ENCODE measurements at places on chromosomes 2 and 18.

- DNase-seq, result no peak
- H3K27ac ChIP-seq, result no peak overlapping the region
- no peaks in the 10 kb centered on the region for H3K4me1 ChIP-seq
Observed at GRCh38 chr2:224716921-224717320, 756 bp upstream of the CCDC195 start.

GRCh38 chr2:197455428-197455827 is 2.1 kb downstream of the COQ10B start:
- no peaks in the 10 kb centered on the region for H3K36me3 ChIP-seq
- no peak for DNase-seq
- no peak overlapping the region for H3K27ac ChIP-seq

- H3K27me3 ChIP-seq, result no peaks in the 10 kb centered on the region
- no peak overlapping the region for H3K4me3 ChIP-seq
- H3K27ac ChIP-seq, result no peak overlapping the region
- H3K4me1 ChIP-seq, result peaks cover 52% of the 10 kb centered on the region
Observed at GRCh38 chr2:28326881-28327505, 65.7 kb upstream of the FOSL2 start.

DNA sequence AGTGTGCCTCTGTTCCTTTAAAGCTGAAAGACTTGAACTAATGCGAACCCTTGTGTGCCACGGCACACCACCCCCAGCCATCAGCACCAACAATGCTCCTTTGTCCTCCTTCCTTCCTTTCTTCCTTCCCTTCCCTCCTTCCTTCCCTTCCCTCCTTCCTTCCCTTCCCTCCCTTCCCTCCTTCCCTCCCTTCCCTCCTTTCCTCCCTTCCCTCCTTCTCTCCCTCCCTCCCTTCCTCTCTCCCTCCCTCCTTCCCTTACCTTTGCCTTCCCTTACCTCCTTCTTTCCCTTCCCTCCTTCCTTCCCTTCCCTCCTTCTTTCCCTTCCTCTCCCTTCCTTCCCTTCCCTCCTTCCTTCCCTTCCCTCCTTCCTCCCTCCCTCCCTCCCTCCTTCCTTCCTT is 208.3 kb upstream of the PXDN start:
- DNase-seq, result no peak
- H3K27me3 ChIP-seq, result no peaks in the 10 kb centered on the region
- H3K4me3 ChIP-seq, result no peak overlapping the region
- H3K4me1 ChIP-seq, result no peaks in the 10 kb centered on the region
- H3K36me3 ChIP-seq, result no peaks in the 10 kb centered on the region
- H3K27ac ChIP-seq, result no peak overlapping the region

DNA sequence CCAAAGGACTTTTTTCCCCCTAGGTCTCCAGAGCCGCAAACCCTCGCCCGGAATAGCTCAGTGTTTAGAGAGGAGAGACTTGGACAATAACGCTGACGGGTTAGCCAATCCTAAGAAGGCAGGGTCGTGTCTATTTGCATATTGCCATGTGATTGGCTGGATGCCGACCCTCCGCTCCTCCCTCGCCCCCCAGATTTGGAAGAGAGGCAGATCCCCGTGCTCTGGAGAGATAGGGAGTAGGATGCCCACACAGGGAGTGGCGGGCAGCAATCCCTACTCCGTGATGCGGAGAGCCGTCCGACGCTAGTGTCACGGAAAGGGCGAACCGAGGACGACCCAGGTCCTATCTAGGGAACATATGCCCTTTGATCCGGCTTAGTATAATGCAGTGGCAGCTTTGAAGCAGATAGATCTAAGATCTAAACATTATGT is 1.4 kb downstream of the WNT6 start:
- peaks cover 12% of the 10 kb centered on the region for H3K4me1 ChIP-seq
- H3K36me3 ChIP-seq, result no peaks in the 10 kb centered on the region
- H3K4me3 ChIP-seq, result no peak overlapping the region
- H3K27me3 ChIP-seq, result peaks cover 45% of the 10 kb centered on the region
- no peak overlapping the region for H3K27ac ChIP-seq
- DNase-seq, result no peak

- H3K4me1 ChIP-seq, result peaks cover 28% of the 10 kb centered on the region
- H3K27me3 ChIP-seq, result no peaks in the 10 kb centered on the region
- no peaks in the 10 kb centered on the region for H3K36me3 ChIP-seq
- no peak overlapping the region for H3K4me3 ChIP-seq
Observed at GRCh38 chr2:6945087-6945813, 28.0 kb downstream of the RNF144A start.

DNA sequence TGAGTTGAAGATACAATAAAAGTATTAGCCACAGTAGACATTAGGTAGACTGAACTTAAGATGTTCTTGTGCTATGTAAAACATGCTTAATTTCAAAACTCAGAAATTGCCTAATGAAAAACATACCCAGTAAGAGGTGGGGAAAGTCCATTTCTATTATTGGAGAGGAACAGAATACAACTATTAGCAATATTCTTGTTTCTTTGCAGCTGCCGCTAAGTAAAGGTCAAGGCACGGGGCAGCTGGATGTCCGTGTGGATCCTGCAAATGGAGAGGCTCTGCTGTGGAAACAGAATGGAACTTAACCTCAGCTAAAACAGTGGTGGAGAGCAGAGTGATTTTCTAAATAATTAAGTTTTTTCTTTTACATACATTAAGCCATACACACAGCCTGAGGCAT is 139.2 kb upstream of the ARHGAP28 start:
- H3K27ac ChIP-seq, result no peak overlapping the region
- no peak overlapping the region for H3K4me3 ChIP-seq
- no peak for DNase-seq

DNA sequence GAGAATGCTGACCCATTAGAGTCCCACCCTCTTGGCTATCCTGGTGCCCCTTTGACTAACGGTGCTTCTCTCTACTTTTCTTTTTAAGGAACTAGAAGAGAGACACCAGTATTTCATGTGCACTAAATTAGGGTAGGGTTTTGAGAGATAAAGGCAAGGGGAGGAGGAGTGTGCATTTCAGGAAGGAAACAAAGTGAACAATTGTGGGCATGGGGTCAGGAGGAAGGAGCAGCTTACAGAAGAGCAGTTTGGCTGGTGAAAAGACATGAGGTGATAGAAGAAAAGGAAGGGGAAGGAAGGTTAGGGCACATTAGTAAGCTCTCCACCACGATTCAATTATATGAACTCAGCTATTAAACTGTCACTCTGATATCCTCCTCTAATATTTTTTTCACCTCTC is 105.8 kb upstream of the CTAGE1 start:
- no peak overlapping the region for H3K27ac ChIP-seq
- no peaks in the 10 kb centered on the region for H3K27me3 ChIP-seq
- H3K4me3 ChIP-seq, result no peak overlapping the region

DNA sequence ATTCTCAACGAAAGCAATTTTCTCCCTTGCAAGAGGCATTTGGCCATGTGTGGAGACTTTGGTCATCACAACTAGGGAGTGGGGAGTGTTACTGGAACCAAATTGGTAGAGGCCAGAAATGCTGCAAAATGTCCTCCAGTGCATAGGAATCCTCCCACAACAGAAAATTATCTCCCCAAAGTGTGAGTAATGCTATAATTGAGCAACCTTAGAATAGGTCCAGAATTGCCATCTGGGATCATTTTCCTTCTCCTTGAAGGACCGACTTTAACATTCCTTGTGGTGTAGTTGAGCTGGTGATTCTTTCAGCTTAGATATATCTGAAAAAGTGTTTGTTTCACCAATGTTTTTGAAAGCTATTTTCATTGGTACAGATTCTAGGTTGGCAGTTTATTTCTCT is 111.2 kb upstream of the SMIM21 start:
- H3K4me3 ChIP-seq, result no peak overlapping the region
- no peak overlapping the region for H3K27ac ChIP-seq
- no peaks in the 10 kb centered on the region for H3K27me3 ChIP-seq

DNA sequence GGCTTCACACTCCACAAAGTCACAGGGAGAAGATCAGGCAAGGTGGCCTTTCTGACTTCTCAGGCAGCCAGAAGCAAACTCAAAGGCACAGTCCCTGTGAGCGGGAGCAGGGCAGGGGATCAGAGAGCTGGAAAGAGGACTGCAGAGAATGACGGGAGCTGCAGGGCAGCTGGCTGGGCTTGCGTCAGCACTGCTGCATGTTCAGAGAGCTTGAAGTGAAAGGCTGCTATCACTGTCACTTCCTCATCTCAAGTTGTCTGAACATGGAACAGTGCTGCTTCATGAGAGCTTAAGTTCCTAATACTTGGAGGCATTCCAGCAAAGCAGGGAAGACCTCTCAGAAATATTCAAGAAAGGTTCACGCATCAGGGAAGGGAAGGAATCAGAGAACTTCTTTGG is 20.4 kb downstream of the TGFBRAP1 start:
- no peaks in the 10 kb centered on the region for H3K27me3 ChIP-seq
- H3K4me1 ChIP-seq, result no peaks in the 10 kb centered on the region
- peaks cover 16% of the 10 kb centered on the region for H3K36me3 ChIP-seq
- no peak overlapping the region for H3K27ac ChIP-seq
- DNase-seq, result no peak

GRCh38 chr2:144268036-144268678 is 251.8 kb downstream of the ZEB2 start:
- H3K27ac ChIP-seq, result peak overlapping the region; percentile 29
- peaks cover 14% of the 10 kb centered on the region for H3K4me1 ChIP-seq
- H3K36me3 ChIP-seq, result no peaks in the 10 kb centered on the region
- no peak for DNase-seq

DNA sequence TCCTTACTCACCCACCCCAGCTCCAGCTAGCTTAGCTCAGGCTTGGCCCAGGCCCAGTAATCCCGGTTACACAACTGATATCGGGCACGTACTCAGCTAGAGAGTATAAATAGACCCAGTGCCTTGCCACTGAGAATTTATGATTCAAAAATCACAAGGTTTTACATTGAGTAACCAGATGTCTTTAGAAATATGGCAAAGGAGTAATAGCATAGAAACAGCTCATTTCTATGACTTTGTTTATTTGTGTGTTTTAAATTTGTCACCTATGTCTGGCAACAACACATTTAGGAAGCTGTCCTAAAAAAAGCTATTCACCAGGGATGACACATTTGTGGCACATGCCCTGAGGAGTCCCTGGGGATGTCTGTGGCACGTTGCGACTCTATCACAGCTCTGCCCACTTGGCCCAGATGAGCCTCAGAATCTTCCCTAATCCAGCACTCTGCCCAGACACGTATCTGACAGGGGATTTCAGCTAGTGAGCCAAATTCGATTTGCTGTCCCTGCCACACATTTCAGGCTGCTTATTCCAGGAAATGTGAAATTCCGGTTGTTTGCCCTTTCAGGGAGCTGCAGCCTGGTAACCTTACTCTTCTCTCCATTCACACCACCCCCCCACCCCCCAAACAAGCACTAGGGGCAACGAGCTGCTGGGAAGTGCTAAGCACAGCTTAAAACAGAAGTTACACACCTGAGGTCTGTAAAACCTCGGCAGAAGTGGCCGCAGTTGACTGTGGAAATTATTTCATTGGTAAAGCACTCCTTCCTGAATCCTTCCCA is 85.4 kb upstream of the ZCCHC2 start:
- peak overlapping the region; percentile 86 for H3K27ac ChIP-seq
- DNase-seq, result peak; percentile 94
- H3K36me3 ChIP-seq, result no peaks in the 10 kb centered on the region
- H3K4me3 ChIP-seq, result peak overlapping the region; percentile 20

GRCh38 chr2:26651799-26652198 is 10.6 kb upstream of the CIB4 start:
- peak overlapping the region; percentile 88 for H3K27ac ChIP-seq
- H3K36me3 ChIP-seq, result no peaks in the 10 kb centered on the region
- H3K4me3 ChIP-seq, result no peak overlapping the region
- DNase-seq, result no peak
- H3K27me3 ChIP-seq, result no peaks in the 10 kb centered on the region

GRCh38 chr2:24576146-24576545 is 85.1 kb downstream of the NCOA1 start:
- DNase-seq, result no peak
- no peaks in the 10 kb centered on the region for H3K27me3 ChIP-seq
- no peaks in the 10 kb centered on the region for H3K36me3 ChIP-seq
- H3K27ac ChIP-seq, result no peak overlapping the region
- peaks cover 13% of the 10 kb centered on the region for H3K4me1 ChIP-seq

GRCh38 chr2:170598067-170598395 is 117.1 kb upstream of the SP5 start:
- no peaks in the 10 kb centered on the region for H3K4me1 ChIP-seq
- H3K27me3 ChIP-seq, result no peaks in the 10 kb centered on the region
- no peaks in the 10 kb centered on the region for H3K36me3 ChIP-seq

GRCh38 chr18:23484561-23485182 is 18.6 kb upstream of the RMC1 start:
- no peaks in the 10 kb centered on the region for H3K36me3 ChIP-seq
- no peak overlapping the region for H3K27ac ChIP-seq
- peaks cover 8% of the 10 kb centered on the region for H3K4me1 ChIP-seq
- DNase-seq, result no peak

DNA sequence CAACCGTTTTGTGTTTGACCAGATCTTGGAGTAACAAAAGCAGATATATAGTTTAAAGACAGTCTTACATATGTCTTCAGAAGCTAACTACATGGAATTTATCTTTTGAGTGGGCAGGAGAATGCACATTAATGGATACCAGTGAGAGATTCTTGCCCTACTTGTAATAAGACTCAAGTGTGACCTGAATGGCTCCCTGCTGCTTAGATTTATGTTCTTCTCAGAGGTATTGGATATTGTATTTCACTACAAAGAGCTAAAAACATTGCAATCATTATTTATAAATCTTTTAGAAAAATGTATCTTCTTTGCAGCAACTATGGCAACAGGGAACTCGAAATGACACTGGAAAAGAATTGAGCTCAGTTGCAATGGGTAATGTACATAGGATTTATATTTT is 227.7 kb downstream of the LRRTM4 start:
- no peaks in the 10 kb centered on the region for H3K36me3 ChIP-seq
- no peak overlapping the region for H3K27ac ChIP-seq
- no peak for DNase-seq
- no peaks in the 10 kb centered on the region for H3K27me3 ChIP-seq
- H3K4me1 ChIP-seq, result no peaks in the 10 kb centered on the region

DNA sequence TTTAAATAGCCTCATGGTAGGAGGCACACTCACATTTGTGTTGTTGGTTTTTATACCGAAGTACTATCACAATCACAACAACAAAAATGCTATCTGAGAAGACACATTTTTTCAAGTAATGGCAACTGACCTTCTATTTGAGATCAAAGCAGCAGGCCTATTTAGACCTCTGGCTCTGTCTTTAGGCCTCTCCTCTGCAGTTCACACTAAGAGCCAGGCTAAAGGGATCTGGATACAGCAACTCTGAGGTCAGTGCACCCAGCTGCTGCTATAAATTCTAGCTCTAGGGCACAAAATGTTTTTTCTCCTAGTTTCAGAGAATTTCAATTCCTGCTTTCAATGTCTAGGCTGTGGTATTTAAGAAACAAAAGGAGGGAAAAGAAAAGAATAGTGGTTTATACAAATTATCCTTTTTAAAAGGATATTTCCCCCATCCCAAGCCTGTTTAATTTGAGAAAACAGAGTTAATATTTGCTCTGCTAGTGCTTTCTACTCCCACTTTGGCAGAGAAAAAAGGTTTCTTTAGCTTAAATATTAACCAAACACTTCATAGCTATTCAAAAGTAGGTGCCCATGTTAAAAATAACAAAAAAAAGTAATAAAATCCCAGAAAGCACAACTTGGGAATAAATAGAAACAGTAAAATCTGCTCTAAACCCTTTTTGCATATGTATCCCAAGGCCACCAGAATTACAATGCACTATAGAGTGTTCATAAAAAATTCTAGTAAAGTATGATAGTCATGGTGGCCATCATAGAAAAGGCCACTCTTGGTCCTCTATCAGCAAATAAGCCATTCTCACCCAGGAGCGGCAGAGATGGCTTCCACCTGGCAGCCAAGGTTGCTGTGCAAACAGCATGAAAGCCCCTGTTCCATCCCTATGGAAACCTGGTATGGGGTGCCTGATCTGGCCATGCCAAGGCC is 293.6 kb upstream of the SESTD1 start:
- H3K4me3 ChIP-seq, result no peak overlapping the region
- H3K27ac ChIP-seq, result no peak overlapping the region

- H3K36me3 ChIP-seq, result no peaks in the 10 kb centered on the region
- no peak overlapping the region for H3K4me3 ChIP-seq
- no peaks in the 10 kb centered on the region for H3K27me3 ChIP-seq
- H3K4me1 ChIP-seq, result no peaks in the 10 kb centered on the region
- H3K27ac ChIP-seq, result no peak overlapping the region
Observed at GRCh38 chr2:36193680-36194079, 161.9 kb upstream of the CRIM1 start.

Data from adrenal gland (tissue), 19 donors.